Activated CD4-positive, alpha-beta T cell treated with anti-CD3 and anti-CD28 coated beads for 4 hours (primary cell): ENCODE measurements at places on chromosomes 2 and 18.
A peak's percentile ranks its signal among the peaks of the same experiment; 100 is the strongest.

DNA sequence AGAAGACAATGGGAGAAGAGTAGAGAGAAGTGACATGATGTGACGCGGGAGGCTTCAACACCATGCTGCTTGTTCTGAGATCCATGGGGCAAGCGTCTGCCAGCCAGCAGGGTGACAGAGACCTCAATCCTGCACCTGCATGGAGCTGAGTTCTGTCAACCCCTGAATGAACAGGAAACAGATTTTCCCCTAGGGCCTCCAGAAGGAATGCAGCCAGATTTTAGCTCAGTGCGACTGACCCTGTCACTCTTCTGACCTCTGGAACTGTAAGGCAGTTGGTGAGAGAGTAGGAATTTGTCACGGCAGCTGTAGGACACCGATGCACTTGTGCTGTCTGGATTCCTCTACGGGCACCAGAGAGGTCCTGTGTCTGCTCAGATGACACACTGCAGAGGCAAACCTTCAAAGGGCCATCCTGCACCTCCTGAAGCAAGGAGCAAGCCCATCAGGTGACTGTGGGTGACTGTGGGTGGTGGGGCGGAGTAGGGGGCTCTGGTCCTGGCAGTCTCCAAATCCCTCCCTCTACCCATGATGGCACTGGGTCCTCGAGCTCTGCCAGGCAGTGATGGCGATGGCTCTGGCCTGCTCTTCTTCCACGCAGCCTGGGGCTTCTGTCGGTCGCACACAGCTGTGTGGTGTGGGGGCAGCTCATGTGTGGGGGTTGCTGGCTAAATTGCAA, 194.3 kb upstream of the TWIST2 start:
- DNase-seq, result no peak

DNA sequence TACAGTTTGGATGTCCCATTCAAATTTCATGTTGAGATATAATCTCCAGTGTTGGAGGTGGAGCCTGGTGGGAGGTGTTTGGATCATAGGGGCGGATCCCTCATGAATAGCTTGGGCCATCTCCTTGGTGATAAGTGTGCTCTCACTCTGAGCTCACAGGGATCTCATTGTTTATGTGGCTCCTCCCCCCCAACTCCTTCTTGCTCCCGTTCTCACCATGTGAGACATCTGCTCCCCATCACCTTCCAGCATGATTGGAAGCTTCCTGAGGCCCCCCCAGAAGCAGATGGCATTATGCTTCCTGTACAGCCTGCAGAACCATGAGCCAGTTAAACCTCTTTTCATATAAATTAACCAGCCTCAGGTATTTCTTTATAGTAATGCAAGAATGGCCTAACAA, 3.0 kb upstream of the INPP1 start:
- DNase-seq, result no peak

- DNase-seq, result no peak
Measured at GRCh38 chr2:187612857-187613256, 58.6 kb upstream of the TFPI start.

DNA sequence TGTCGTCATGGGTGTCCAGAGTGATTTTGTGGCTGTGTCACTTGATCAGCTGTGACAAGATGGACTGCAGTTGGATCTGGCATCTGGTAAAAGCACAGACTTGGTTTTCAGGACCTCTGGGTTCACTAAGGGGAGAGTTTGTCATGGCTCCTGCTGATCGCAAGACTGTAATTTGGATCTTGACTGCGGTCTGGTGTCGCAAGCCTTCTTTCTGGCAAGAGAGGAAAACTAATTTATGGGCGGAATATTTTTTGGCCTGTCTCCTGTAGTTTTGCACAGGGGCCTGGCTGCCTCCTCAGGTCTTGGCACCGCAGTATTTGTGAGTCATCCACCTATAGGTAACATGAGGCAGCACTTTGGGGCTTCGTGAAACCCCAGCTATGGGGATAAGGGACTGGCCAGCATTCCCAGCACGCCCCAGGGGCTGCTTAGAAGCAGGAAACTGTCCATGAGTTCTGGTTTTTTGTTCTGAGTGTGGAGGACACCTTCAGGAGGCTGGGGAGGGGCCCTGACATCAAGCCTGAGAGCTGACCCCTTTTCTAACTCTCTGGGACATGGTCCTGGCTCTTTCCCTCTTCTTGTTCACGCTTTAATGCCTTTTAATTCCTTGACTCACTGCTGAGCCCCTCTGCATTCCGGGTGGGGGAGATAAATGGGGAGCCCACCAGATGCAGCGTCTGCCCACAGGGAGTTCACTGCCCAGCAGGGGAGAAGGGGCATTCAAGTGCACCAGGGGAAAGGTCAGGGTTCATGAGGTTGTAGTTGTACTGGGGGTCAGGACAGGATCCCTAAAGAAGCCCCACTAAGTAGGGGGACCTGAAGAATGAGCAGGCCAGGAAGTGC, 12.2 kb downstream of the SH3BP4 start:
- DNase-seq, result no peak

DNA sequence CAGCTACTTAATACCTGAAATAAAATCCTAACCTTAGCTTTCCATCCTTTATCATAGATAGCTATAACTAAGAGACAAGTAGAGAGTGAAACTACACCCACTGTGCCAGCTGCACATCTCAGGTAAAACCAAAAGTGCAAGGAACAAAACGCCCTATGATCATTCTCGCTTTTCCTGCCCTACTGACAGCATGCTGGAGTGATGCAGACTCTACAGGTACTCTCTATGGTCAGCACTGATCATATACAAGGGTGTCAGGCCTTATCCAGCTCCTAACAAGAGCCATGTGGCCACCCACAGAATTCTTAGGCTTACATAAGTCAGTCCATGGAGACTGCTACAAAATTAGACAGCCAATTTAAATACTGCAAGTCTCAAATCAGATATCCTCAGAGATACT, 45.6 kb downstream of the REV1 start:
- no peak for DNase-seq

DNA sequence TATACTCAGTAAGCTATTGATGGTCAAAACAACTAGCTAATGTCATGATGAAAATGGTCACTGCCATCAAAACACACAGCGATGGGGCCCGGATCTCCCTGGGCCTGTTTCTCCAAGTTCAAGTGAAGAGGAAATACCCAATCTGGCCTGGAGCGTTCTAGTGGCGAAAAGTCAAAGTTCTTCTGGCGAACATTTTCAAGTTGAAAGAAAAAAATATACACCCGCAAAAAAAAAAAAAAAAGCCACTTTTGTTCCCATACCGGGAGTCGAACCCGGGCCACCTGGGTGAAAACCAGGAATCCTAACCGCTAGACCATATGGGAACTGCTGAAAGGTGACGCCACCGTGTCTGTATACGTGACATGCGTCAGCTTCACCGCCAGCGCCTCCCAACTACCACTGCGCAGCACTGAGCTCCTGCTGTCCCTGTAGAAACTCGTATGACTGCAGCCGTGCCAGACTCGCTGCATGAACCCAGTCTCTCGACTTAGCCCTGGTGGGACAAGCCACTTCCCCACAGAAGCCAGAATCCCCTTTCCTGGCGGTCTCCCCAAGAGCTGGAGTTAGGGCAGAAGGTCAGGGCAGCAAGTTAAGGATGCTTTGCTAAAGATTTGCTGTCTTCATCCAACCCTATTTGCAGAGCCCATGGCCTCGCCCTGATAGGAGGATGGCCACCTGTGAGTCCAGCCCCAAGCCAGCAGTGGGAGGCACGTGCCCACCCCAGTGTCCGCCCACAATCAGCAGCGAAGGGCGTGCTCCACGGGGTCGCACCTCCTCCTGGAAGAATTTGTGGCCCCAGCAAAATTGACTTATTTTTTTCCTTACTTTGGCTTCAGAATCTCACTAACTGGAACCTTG, 5.6 kb upstream of the IMP4 start:
- peak; percentile 29 for DNase-seq

DNA sequence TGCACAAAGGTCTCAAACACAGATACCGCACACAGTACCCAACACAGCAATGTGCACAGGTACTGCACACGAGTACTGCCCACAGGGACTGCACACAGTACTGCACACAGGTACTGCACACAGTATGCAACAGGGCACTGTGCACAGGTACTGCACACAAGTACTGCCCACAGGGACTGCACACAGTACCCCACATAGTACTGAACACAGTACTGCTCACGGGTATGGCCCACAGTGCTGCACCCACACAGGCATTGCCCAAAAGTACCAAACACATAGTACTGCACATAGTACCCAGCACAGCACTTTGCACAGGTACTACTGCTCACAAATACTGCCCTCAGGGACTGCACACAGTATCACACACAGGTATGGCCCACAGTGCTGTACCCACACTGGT, 73.1 kb downstream of the ZNF236 start:
- no peak for DNase-seq

DNA sequence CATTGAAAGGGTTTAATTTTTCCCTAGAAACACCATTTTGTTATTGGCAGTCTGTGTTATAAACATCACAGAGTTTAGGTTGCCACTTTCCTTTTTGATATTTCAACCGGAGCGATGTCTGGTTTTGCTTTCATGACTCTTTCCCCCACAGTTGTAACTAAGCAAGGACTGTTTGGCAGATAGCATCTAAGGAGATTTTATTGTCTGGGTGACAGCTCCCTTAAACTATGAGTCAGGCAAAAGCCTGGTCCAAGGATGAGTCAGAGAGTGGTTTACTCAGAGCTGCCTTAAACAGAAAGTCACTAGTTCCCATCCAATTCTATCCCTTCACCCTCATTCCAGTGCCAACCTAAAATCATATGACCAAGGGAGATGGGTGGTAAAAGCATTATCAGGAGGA, 341.6 kb upstream of the VWC2L start:
- DNase-seq, result no peak

- no peak for DNase-seq
Measured at GRCh38 chr2:86284401-86284841, 53.0 kb downstream of the REEP1 start.

GRCh38 chr2:114294741-114295140, 147.7 kb upstream of the DPP10 start:
- no peak for DNase-seq

DNA sequence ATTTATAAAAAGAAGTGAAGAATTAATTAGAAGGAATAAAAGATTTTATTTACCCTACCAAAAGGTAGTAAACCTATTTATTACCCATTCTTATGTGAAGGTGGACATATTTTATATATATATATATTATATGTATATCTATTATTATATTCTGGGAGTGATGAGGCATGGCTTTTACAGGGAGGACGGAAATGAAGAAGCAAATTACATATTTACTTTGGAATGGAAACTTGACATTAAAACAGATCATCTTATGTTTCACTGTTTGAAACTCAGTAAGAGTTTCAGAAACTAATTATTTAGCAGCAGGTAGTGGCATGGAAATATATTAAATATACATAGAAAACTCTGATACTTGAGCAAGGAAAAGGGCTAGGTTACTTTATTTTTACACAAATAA, 143.4 kb downstream of the LCLAT1 start:
- DNase-seq, result no peak

GRCh38 chr2:223688094-223688835, 86.1 kb upstream of the SCG2 start:
- no peak for DNase-seq

GRCh38 chr2:66070721-66071602, 364.0 kb upstream of the MEIS1 start:
- DNase-seq, result no peak

DNA sequence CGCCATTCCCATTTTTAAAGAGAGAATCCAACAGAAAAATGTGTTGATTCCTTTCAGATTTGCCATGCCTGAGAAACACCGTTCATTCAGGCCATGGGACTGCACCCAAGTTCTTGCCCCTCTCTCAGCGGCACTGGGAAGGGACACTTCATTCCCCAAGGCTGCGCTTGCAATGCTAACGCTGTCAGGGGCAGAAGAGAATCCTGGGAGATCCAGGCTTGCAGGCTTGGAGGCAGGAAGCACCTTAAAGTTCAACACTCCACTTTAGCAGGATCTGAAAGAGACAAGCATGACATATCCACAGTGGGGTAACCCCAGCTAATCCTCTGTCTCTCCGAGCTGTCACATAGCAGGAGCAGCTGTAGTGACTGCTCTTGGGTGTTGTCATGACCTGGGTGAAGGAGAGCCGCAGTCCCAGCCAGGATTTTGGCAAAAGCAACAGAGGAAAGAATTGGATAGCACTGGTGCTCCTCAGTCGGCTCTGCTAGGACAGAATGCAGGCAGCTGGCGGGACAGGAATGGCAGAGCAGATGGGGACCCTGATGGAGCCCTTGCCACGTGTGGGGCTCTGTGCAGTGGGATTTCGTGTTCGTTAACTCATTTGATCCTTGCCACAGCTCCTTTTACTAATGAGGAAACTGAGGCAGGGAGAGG, 22.0 kb upstream of the ODC1 start:
- no peak for DNase-seq

GRCh38 chr18:8288472-8289195, 320.6 kb upstream of the RAB12 start:
- DNase-seq, result no peak

DNA sequence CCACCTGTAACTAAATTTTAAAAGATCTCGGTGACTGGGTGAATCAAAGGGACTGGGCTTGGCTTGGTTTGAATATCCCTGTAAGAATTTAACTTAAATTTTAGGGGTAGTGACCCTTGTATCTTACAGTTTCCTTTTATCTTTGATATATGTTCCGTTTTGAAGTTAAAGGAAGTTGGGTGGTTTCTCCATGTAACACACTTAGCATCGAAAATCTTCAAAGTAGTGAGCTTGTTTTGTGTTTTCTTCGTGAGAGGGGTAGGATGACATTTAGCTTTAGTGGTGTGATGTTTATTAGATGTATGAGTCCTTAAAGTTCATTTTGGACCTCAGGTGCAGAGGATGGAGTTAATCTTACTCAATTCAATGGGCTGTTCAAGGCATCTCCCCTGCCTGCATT, 1.6 kb downstream of the WDR7 start:
- no peak for DNase-seq

- no peak for DNase-seq
Measured at GRCh38 chr18:72672364-72673184, 128.4 kb upstream of the CBLN2 start.

GRCh38 chr18:11572201-11572600, 37.2 kb upstream of the SLC35G4 start:
- no peak for DNase-seq

DNA sequence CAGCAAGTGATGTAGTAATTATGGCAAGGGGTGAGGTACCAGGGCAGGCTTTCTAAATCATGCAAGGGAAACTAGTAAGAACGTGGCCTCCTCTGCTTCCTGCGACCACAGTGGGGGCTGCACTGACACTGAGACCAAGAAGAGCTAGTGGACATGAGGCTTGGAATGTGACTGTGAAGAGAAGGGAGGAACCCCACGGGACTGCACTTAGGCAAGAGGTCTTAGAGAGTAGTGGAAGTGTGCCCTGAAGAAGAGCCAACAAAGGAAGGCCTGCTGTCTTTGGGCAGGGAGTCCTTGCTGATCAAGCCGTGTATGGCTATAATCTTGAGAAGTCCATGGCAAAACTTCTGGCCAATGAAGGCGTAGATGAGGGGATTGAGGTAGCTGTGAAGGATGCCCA, 8.9 kb upstream of the RUFY4 start:
- no peak for DNase-seq

DNA sequence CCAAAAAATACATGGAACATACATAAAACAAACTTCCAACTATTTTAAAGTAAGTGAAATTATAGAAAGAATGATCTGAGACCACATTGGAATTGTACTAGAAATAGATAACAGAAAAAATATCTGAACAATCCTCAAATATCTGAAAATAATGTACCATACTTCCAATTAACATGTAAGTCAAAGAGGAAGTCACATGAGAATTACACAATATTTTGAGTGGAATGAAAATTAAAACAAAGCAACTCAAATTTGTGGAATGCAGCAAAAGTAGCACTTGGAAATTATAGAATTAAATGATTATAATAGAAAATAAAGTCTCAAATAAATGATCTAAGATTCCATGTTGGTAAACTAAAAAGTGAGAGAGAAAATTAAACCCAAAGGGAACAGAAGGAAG, 38.3 kb upstream of the CTIF start:
- no peak for DNase-seq
